ENCODE measurements at places on chromosomes 1 and 21. TPM values are rescaled to one million over a fixed set of nuclear protein-coding genes. Genes with fewer than 3 reads are reported as not detected.

The IQGAP3 gene
- total RNA-seq: 4.3 TPM

The ZNF687 gene
- total RNA-seq: 25.3 TPM

The AHCTF1 gene
- total RNA-seq: 24.7 TPM

The RNU1-4 gene
- under 0.01 TPM for total RNA-seq

The NDUFV3 gene
- total RNA-seq: 56.8 TPM

The LPAR3 gene
- total RNA-seq: 0.39 TPM

The S100A8 gene
- total RNA-seq: not detected

The DNASE2B gene
- total RNA-seq: not detected

The MINDY1 gene
- 11.0 TPM for total RNA-seq

The CLDN17 gene
- total RNA-seq: not detected

The TSPEAR gene
- total RNA-seq: not detected

The OR2T33 gene
- 0.54 TPM for total RNA-seq

The S100A2 gene
- total RNA-seq: 8.2 TPM

The ANGPTL3 gene
- not detected for total RNA-seq

The TGFB2 gene
- 2.4 TPM for total RNA-seq

The PROX1 gene
- 0.79 TPM for total RNA-seq
